NCI-H345 (cell line): ENCODE measurements at places on chromosomes 7 and 10.

GRCh38 chr7:14258441-14258840 is 269.0 kb upstream of the ETV1 start:
- peak; percentile 16 for DNase-seq

DNA sequence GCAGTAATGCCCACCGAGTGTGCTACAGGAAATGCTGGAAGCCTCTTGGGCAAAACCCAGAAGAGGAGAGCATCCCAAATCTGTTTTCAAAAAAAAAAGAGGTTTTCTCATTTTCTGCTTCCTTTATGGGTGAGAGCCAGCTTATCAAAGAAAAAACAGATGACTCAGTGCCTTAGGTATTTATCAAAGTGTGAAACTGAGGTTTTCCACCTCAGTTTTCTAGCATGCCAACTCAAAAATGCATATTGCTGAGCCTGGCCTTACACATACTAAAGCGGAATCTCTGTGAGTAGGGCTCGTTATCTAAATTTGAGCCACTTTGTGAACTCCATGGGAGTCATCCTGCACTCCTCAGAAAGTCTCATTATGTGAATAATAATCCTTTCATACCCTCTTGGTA is 705.1 kb downstream of the SUGCT start:
- no peak for DNase-seq

DNA sequence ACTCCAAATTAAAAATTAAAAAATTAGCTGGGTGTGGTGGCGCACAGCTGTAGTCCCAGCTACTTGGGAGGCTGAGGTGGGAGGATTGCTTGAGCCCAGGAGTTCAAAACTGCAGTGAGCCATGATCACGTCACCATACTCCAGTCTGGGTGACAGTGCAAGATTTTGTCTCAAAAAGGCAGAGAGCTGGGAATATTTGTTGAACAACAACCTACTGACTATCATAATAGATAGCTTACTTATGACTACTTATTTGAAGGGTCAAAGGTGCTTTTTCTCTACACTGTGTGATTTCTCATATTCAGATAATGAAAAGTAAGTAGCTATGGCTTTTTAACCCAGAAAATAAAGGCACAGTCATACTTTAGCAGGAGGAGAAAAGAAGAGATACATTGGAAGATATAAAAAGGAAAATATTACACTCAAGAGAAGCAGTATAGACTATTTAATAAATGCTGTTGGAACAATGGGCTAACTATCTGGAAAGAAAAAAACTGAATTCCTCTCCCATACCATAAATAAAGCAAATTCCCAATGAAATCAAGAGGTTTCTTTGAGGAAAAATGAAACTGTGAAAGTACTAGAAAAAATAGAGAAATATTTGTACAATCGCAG is 6.7 kb downstream of the GSDME start:
- DNase-seq, result no peak

GRCh38 chr7:2821161-2821841 is 22.8 kb downstream of the GNA12 start:
- peak; percentile 61 for DNase-seq

DNA sequence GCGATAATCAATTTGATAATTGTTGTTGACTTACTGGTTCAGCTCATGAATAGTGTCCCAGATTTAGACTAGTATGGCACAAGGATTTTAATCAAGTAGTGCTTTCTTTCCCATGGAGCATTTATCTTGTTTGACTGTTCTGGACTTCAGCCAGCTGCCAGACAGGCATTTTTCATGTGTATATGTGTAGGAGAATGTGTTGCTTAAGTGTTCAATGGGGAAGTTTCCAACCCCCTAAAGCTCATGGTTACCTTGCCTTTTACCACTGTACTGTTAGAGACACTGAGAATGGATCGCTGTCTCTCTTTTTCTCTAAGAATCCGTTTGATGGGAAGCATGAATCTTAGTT is 103.9 kb downstream of the LRRC4 start:
- DNase-seq, result no peak

DNA sequence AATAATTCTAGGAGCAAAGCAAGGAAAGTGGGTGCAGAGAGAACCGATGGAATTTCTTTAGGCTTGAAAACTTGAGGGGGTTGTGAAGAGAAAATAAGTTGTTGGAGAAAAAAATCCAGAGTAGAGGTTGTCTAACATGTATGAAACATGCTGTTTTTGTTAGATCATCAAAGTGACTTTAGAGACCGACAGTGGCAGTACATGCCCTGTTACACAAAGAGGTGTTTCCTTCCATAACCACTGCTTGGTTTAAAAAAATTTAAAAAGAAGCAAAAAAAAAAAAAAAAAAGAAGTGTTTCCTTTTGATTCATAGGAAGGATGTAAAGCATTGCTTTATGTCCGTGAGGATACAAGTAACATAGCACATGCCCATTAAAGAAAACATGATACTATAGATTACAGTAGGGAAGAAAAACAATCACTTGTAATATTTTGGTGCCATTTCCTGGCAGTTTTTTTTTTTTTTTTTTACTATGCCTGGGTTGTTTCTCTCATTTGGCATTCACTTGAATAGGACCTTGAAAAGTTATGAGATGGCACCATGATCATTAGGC is 6.1 kb downstream of the ENTPD1 start:
- DNase-seq, result no peak

DNA sequence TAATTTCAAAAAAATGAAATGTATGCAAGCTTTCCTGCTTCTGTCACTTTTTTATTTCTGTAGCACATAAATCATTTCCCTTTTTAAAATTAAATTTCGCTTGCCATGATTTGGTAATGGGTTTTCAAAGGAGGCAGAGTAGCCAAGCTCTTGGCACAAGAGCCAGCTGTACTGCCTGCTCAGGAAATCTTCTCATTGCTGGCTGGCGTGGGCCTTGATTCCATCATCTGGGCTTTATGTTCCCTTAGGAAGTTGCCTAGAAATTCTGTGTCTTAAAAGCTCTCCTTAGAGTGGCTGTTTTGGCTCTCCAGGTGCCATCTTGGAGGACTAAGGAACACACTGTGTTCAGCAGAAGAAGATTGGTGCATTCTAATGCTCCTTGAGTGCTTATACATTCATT is 107.4 kb downstream of the ARID5B start:
- DNase-seq, result no peak

DNA sequence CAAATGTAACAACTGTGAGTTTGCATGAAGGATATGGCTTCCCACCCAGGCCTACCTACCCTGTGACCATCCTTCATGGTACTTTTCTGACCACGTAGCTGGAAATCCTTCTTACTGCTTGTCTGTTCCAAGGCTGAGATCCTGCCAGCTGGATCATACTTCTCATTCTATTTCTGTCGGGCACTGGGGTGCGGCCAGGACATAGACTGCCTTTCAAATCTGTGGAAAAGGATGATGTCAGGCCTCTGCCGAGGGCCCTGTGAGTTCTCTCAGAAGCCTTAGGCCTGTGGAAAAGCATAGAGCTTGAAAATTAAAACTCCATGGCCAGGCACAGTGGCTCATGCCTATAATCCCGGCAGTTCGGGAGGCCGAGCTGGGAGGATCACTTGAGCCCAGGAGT is 10.0 kb downstream of the VWC2 start:
- no peak for DNase-seq

DNA sequence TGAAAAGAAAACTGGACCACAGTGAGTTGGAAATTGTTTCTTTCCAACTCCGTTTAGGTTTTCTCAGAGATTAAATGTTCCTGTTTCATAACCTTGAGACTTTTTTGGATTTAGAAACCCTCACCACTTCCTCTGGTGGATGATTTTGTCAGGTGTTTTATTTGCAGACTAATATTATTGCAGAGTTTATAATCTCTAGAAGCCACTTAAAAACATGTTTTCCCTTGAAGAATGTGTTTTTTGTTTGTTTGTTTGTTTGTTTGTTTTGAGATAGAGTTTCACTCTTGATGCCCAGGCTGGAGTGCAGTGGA is 520 bp upstream of the MICU1 start:
- no peak for DNase-seq

- DNase-seq, result peak; percentile 56
Measured at GRCh38 chr7:11607686-11608085, 224.3 kb downstream of the THSD7A start.

- no peak for DNase-seq
Measured at GRCh38 chr7:142927085-142927745, 6.3 kb downstream of the TRPV5 start.

DNA sequence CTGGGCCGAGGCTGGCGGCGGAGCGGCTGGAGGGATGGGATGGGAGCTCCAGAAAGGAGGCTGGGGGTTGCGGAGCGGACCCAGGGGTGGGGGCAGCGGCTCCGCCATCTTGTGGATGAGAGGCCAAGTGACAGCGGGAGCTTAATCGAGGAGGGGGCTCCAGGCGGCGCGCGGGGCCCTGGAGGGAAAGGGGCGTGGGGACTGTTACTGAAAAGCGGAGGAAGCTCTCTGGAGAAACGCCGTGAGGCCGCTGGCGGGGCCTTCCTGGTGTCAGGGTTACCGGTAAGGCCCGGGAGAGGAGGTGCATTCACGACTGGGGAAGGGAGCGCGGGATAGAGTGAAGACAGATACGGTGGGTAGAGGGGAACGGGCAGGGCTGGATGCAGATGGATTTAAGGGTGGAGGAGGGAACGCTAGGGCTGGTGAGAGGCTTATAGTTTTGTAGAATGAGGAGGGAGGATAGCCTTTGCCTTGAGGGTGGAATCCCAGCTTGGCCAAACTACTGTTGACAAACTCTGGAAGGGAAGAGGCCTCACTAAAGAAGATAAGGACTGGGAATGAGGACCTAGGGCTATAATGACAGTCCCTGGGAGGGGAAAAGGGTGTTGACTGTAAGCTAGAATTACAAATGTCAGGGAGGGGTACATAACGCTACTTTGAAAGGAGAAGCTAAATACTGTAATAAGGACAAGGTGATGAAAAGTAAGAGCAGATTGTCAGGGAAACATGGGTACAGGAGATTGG is 535 bp downstream of the BTRC start:
- peak; percentile 55 for DNase-seq

DNA sequence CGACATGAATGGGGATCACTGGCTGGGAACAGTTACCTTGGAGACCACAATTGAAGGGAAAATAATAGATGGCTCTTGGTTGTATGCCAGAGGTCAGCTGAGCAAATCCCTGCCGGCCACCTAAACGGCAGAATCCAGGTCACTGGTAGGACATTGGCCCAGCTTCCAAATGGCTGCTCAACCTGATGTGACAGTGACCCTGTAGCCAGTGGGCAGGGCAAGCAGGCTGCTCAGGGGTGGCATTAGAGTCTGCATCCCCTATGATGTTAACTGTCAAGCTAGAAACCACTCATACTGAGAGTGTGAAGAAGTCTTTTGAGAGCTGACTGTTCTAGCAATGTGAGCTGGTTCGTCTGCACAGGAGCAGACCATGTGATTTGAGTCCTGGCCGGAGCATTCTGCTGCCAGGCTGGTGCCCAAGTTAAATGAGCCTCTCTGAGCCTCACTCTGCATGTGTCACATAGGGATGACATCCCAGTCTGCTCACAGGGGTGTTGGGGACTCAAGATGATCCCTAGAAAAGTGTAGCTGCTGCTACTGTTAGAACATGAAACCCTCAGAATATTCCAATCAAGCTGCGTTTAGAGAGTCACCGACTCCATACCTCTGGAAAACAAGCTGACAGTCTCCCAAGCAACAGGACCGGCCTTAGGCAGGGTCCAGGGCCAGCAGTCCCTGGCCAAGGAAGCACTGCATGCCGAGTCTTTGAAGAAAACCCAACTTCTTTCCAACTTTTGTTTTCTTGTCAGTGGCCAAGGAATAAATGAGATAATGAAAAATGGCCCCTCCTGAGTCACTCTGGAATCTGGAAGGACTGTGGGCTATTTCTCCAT is 69.7 kb downstream of the VWA2 start:
- no peak for DNase-seq

DNA sequence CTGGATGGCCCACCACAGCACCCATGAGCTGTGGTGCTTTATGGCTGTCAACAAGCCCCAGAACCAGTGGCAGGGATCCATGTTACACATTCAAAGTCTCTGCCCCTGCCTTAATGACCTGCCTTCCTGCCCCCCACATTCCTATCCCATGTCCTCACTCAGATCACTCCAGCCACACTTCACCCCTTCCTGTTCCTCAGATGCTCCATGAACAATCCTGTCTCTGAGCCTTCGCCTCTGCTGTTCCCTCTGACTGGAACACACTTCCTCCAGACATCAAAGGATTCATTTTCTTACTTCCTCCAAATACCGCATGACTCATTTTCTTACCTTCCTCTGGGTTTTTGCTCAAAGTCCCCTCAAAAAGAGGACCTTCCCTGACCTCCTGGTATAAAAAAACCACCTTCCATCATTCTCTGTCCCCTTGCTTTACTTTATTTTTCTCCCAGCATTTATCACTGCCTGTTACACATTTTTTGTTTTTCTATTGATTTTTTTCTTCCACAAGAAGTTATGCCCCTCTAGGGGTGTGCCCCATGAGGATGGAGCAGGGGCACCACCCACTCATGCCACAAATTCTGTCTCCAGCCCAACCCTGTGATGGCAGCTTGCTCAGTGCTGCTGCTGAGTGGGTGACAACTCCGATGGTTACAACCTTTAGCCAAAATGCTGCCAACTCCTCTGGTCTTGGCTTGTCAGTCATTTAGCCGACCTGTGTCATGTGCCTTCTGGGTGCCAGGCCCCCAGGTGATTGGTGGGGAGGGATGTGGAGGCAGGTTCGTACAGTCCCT is 18.2 kb downstream of the COL13A1 start:
- DNase-seq, result no peak

- DNase-seq, result no peak
Measured at GRCh38 chr7:74002474-74003017, 25.4 kb upstream of the ELN start.

DNA sequence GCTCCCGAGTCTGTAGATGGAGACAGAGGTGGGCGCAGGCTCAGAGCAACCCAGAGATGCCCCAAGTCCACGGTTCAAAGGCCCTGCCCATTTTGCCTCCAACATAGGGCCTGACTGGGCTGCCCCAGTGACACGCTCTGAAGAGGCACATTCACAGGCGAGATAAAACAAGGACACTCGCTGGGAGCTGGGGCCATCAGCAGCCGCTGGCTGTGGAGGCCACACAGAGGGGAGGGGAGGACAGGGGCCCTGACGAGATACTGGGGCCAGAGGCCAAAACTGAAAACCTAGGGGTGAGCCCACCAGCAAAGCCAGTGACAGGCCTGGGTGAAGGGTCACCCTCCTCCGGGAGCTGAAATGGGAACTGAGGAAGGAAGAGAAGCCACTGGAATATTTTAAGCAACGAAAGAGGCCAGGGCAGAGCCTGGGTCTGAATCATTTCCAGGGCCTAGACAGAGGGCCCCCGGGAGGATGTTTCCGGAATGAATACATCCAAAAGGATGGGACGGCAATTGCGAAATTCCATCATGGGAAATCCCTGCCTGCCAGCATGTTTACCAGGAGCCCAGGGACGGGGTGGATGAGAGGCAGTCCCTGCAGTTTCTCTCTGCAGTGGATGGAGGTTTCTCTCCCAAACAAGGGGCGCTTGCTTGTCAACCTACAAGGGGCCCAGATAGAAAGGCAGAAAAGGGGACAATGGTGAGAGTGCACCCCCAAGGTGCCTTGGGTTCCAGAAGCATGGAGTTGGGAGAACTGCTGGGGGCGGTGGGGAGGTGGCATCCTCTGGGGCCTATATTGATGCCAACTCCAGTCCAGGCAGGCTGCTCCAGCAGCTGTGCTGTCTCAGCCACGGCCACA is 29.0 kb upstream of the HSPA12A start:
- no peak for DNase-seq
